CD14-positive monocyte (primary cell): ENCODE measurements at places on chromosomes 16 and 17. TPM values are rescaled to one million over a fixed set of nuclear protein-coding genes. Genes with fewer than 3 reads are reported as not detected.

Gene KIF18B
- polyA plus RNA-seq = not detected in 2 replicates

Gene C16orf92
- polyA plus RNA-seq = not detected in 2 replicates

GRCh38 chr16:57842601-57843000, 40.3 kb upstream of the KIFC3 start:
- no peak for DNase-seq

DNA sequence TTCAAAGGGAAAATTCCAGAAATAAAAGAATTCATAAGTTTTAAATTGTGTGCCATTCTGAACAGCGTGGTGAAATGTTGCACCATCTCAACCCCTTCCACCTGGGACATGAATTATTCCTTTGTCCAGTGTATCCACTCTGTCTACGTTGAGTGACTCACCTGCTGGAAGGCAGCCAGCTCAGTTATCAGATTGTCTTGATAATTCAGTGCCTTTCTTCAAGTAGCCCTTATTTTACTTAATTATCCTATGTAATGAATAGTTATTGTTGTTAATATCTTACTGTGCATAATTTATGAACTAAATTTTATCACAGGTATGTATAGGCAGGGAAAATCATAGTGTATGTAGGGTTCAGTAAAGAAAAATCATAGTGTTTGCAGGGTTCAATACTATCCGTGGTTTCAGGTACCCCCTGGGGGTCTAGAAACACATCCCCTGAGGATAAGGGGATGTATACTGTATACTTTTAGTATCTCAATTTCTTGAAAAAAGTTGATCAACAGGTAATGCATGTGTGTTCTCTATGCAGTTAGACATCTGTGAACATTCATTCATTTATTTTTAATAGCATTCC, 7.7 kb upstream of the PCTP start:
- DNase-seq = no peak

DNA sequence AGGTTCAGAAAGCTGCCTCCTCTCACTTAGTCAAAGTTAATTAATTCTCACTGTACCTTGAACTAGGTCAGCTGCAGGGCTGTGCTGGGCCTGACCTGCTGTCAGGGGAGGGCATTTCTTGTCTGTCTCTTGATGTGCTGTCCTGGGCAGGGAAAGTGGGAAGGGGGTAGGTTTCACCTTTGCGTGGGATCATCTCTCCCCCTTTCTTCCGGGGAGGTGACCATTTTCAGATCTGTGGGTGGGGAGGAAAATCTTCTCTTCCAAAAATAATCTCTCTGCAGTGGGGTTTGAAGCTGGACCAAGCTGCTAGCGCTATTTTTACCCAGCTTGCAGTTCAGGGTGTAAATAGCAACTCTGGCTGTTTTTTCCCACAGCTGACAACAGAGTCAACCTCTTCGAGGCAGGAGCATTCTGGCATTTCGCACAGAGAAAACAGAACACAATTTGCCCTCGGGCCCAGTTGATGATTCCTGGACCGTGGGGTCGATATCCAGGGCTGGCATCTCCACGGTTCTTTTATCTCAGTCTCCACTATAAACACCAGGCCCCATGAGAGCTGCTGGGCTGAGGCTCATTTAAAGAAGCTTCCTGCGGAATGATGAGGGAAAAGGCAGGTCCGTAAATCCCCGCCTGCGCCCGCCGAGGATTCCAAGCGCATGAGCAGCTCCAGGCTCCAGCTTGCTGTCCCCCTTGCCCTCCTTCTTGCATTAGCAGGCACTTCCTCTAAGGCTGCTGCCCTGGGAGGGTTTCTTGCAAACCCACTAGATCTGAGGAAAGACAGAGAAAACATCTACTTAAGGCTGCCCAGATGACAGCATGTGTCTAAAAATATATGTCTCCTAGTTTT, 93.9 kb downstream of the YPEL2 start:
- no peak for DNase-seq

- no peak for DNase-seq
These were observed at the start of gene EVPL for GRCh38 chr17:76027159-76027839. Gene EVPL (minus strand): TSS chr17:76027306. CDS start chr17:76027198, 108 bp downstream.

GRCh38 chr17:58593123-58593522, 78.7 kb upstream of the MTMR4 start:
- no peak for DNase-seq

DNA sequence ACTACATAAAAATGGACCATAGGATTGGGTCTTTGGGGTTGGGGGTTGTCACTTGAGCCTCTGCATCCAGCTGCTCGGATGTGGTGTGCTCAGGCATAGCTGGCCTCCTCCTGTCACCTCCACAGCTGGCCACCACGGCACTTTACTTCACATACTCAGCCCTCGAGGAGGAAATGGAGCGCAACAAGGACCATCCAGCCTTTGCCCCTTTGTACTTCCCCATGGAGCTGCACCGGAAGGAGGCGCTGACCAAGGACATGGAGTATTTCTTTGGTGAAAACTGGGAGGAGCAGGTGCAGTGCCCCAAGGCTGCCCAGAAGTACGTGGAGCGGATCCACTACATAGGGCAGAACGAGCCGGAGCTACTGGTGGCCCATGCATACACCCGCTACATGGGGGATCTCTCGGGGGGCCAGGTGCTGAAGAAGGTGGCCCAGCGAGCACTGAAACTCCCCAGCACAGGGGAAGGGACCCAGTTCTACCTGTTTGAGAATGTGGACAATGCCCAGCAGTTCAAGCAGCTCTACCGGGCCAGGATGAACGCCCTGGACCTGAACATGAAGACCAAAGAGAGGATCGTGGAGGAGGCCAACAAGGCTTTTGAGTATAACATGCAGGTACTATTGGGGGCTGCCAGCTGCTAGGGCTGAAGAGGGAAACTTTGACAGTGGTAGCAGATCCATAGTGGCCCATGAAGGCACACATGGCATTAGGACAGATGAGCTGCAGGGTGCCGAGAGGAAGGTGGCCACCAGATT, 30.8 kb downstream of the CDIP1 start:
- DNase-seq = no peak

- DNase-seq = no peak
These were observed 384.5 kb upstream of the SALL1 start for GRCh38 chr16:51535591-51535990.

DNA sequence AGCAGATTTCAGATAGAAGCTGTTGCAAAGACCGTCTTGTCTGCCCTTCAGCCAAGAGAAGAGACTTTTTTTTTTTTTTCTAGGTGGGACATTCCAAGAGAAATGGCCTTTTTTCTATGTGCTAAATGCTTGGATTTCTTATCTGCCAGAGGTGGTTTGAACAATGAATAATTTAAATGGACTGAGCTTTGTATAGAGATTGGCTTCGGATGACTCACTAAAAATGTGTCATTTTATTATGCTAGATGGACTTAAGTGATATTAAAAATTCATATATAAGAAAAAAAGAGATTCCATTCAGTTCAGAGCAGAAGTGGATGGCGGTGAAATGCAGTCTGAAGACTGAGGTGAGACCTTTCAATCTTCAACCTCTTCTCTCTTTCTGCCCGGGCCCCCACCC, 58.4 kb downstream of the MEAK7 start:
- no peak for DNase-seq

DNA sequence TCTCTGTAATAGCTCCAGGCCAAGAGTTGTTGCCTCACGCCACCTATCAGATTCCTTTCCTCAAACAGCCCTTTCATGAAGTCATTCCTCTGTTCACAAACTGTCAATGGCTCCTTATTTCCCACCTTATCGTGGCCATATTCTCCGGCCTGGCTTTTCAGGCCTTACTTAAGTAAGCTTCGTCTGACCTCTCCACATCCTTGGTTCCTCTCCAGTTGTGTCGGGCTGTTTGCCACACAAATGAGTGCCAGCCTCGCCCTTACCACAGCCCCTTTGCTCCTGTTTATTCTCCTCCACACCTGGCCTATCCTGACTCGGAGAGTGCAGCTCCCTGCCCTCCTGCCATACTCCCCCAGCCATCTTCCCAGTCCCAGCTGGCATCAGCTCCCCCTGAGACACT, 2.0 kb downstream of the TP53I13 start:
- no peak for DNase-seq

GRCh38 chr17:46178550-46179214, 14.5 kb downstream of the KANSL1 start:
- peak; percentile 68 for DNase-seq

DNA sequence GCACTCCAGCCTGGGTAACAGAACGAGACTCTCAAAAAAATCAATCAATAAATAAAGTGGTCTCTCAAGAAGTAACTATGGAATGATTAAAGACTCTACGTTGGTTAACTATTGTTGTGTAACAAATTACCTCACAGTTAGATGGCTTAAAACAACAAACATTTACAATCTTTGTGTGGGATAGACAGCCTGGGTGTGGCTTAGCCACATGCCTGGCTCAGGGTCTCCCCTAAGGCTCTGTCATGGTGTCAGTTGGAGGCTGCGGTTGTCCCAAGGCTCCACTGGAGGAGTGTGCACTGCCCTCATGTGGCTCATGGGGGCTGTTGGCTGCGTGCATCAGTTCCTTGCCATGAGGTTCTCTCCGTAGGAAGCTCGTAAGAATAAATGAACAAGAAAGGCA, 294.5 kb downstream of the SNX29 start:
- DNase-seq = no peak
